ENCODE measurements at places on chromosomes 11 and 22. TPM values are rescaled to one million over a fixed set of nuclear protein-coding genes. Genes with fewer than 3 reads are reported as not detected.

DNA sequence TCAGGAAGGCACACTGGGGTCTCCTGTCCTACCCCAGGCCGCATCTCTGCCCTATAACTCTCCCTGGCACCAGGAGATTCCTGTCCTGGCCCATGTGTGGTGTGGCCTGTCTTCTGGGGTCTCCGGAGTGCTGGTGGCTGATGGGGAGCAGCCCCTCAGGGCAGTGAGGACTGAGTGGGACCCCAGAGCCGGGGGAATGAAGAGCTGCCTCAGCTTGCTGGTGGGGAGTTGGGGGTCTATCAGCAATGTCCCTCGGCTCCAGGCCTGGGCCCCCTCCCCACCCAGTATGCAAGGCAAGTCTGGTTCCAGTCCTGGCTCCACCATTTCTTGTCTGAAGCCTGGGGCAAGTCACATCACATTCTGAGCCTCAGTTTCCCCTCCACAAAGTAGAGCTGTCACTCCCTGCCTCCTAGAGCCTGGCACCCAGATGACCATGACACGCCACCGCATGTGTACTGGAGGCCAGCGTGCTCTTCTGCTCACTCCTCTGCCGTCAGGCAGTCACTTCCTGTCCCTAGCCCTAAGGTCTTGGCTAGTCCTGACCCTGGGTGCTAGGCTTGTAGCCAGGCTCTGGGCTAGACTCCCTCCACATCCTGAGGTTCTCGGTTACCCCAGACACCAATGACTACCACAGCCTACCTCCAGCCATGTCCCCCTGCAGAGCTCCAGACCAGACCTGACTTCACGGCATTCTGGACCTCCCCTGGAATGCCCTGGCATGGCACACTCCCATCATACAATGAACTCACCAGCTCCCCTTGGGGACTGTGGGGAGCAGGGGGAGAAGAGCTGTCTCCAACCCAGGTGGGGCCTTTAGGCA, 12.8 kb downstream of the ARAP1 start:
- no peaks in the 10 kb centered on the region for H3K36me3 ChIP-seq
- H3K4me3 ChIP-seq, result no peak overlapping the region
- no peaks in the 10 kb centered on the region for H3K27me3 ChIP-seq
- peak overlapping the region; percentile 84 for H3K27ac ChIP-seq
- H3K4me1 ChIP-seq, result peaks cover 23% of the 10 kb centered on the region

- H3K4me1 ChIP-seq, result no peaks in the 10 kb centered on the region
- H3K4me3 ChIP-seq, result no peak overlapping the region
- H3K27ac ChIP-seq, result no peak overlapping the region
- no peaks in the 10 kb centered on the region for H3K27me3 ChIP-seq
Observed at GRCh38 chr22:38122616-38123015, 12.1 kb upstream of the BAIAP2L2 start.

- H3K36me3 ChIP-seq, result no peaks in the 10 kb centered on the region
- no peak for DNase-seq
- H3K4me3 ChIP-seq, result no peak overlapping the region
- H3K27ac ChIP-seq, result no peak overlapping the region
- no peaks in the 10 kb centered on the region for H3K4me1 ChIP-seq
Observed at GRCh38 chr11:15180212-15180792, 65.6 kb downstream of the INSC start.

GRCh38 chr11:92495107-92495793, 270.6 kb downstream of the FAT3 start:
- H3K27ac ChIP-seq, result no peak overlapping the region
- no peak for DNase-seq
- no peaks in the 10 kb centered on the region for H3K36me3 ChIP-seq
- no peak overlapping the region for H3K4me3 ChIP-seq

DNA sequence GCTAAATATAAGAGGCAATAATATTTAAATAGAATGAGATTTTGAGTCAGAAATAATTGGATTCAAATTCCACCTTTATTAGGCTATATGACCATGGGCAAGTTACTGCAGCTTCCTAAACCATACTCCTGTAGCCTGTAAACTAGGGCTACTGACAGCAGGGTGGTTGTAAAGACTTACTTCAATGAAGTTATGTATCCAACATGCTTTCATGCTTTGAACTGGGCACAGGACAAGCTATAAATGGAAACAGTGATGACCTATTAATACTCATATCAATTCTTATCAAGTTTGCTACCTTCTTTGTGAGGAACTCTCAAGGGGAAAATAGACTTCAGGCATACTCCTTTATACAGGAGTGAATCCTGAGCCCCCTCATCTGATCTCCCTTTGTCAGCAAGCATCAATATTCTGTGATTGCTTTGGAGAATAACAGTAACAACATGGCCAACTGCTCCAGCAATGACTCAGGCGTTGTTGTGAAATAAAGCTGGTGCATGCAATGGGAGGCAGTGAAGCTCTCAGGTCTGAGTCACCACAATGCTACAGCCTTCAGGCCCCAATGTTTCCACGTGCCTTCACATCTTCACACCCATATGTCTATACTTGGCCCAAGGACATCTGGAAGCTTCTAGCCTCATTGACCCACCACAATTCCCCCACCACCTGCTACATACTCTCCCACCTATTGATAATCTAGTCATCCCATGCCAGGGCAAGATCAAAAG, 102.5 kb downstream of the KCNA4 start:
- H3K36me3 ChIP-seq, result no peaks in the 10 kb centered on the region
- no peak overlapping the region for H3K4me3 ChIP-seq
- no peak for DNase-seq
- no peak overlapping the region for H3K27ac ChIP-seq
- no peaks in the 10 kb centered on the region for H3K27me3 ChIP-seq
- no peaks in the 10 kb centered on the region for H3K4me1 ChIP-seq

GRCh38 chr11:1559111-1559951, 12.7 kb downstream of the DUSP8 start:
- DNase-seq, result no peak
- no peaks in the 10 kb centered on the region for H3K36me3 ChIP-seq
- H3K27ac ChIP-seq, result peak overlapping the region; percentile 33

DNA sequence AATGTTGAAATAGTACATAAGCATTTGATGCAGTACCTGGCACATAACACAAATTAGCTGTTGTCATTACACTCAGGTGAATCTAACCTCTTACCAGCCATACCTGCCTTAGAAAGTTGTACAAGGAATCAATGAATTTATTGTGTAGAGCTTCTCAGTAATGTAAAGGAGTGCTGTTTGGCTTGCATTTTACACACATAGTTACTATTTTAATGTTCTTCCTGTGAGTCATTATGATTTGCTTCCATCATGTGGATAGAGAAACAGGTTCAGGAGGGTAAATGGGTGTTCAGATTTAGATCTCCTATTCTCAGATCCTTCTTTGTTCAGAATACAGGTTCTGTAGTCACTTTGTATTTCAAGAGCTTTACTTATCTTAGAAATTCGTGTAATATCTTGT, 27.6 kb upstream of the RCE1 start:
- no peak overlapping the region for H3K4me3 ChIP-seq
- no peaks in the 10 kb centered on the region for H3K27me3 ChIP-seq
- no peak overlapping the region for H3K27ac ChIP-seq
- DNase-seq, result no peak

DNA sequence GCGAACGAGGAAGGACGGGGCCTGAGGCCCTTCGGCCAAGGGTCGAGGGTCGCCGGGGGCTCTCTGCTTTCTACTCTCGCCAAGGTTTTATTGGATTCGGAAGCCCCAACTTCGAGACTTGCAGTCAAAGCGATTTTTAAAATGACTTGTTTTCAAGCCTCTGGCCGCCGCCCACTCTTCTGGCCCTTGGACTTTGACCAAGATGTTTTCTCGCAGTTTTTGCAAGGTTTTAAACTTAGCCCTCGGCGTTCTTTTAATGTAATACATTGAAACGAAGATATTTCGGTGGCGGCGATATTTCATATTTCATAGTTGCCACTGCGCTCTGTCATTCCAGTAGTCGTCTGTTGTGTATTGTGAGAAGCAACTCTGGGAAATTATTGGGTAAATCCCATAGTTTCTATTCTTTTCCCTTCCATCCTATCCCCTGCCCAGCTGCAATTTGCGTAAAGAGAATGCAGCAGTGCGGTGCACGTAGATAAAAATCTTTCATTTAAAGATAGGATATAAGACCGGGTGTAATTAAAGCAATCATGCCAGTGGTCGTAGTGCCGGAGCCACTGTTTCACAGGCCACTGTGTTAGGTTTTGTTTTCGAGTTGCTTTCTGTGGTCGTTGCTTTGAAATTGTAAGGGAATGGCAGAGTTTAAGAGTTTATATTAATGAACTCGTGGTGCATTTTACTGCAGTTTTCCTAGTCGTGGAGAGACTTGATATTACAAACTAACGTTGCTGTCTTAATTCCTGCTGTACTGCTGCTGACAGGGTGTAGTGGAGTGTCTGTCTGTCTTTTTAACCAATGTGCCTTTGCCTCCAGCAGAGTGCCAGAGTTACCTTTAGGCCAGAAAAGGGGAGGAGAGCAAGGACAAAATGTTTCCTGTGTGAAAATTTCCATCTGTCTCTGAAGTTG, 702 bp downstream of the BIRC2 start:
- DNase-seq, result peak; percentile 44
- H3K4me1 ChIP-seq, result peaks cover 5% of the 10 kb centered on the region
- no peaks in the 10 kb centered on the region for H3K27me3 ChIP-seq
- H3K27ac ChIP-seq, result peak overlapping the region; percentile 92
- no peaks in the 10 kb centered on the region for H3K36me3 ChIP-seq

DNA sequence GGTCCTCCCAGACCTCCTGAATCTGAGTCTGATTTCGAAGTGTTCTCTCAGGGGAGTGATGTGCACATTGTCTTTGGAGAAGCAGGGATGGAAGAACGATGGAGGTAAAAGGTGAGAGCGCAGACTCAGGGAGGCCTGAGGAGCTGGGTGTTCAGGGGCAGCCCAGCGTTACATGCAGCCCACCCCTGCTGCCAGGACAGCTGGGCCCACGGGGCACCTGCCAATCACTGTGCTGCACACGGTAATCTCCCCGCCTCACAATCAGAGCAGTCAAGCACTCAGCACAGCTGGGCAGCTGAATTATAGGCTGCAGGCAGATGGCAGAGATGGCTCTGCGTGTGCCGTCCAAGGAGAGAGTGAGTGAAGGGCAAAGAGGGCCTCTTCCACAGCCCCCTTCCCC, 17.9 kb upstream of the HTR3A start:
- DNase-seq, result no peak
- H3K27me3 ChIP-seq, result no peaks in the 10 kb centered on the region
- H3K27ac ChIP-seq, result no peak overlapping the region
- no peaks in the 10 kb centered on the region for H3K4me1 ChIP-seq

DNA sequence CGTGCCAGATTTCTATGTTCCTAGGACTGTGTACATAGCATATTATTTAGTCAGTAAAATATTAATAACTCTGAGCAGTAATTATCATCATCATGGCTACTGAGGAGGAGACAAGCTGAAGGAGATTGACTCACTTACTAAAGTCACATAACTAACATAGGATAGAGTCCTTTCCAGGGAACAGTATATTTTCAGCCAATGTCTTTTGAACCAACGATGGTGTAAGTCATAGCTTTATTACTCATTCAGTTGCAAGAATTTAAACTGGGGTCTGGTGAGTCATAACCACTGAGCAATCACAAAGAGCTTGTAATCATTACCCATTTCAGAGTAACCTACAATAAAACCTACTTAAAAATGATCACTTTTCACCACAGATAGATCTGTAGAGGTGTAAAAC, 1564.8 kb upstream of the TENM4 start:
- DNase-seq, result no peak
- H3K4me1 ChIP-seq, result no peaks in the 10 kb centered on the region
- H3K27me3 ChIP-seq, result peaks cover 4% of the 10 kb centered on the region
- H3K4me3 ChIP-seq, result no peak overlapping the region
- H3K36me3 ChIP-seq, result no peaks in the 10 kb centered on the region

- peaks cover 13% of the 10 kb centered on the region for H3K4me1 ChIP-seq
- DNase-seq, result no peak
- no peaks in the 10 kb centered on the region for H3K36me3 ChIP-seq
- H3K27ac ChIP-seq, result no peak overlapping the region
- no peak overlapping the region for H3K4me3 ChIP-seq
Observed at GRCh38 chr11:61510166-61510919, 1.8 kb downstream of the LRRC10B start.

GRCh38 chr22:31218565-31219262, 6.6 kb downstream of the LIMK2 start:
- H3K27me3 ChIP-seq, result no peaks in the 10 kb centered on the region
- DNase-seq, result no peak
- no peaks in the 10 kb centered on the region for H3K4me1 ChIP-seq

DNA sequence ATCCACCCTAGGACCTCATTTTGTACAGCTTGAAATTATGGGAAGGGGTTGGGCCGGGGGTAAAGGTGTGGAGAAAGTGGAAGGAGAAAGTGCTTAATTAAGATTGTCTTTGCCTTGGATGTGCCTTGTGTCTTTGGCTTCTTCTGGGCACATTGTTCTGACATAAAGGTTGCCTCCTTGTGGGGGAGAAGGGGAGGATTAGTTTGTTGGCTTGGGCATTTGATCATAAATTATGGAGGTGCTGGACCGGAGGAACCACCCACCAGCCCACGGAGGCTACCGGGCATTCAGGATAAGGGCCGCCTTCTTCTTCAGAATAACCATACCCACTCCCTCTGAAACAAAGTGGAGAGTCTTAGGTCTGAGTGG, 1.3 kb downstream of the PAFAH1B2 start:
- H3K27me3 ChIP-seq, result no peaks in the 10 kb centered on the region
- peaks cover 5% of the 10 kb centered on the region for H3K4me1 ChIP-seq
- peak overlapping the region; percentile 91 for H3K27ac ChIP-seq

GRCh38 chr11:2686360-2687222, 13.2 kb downstream of the KCNQ1OT1 start:
- H3K4me1 ChIP-seq, result peaks cover 13% of the 10 kb centered on the region
- H3K4me3 ChIP-seq, result no peak overlapping the region
- no peak overlapping the region for H3K27ac ChIP-seq
- no peaks in the 10 kb centered on the region for H3K27me3 ChIP-seq
- no peaks in the 10 kb centered on the region for H3K36me3 ChIP-seq

GRCh38 chr11:118887206-118887605, 3.5 kb downstream of the CXCR5 start:
- peaks cover 3% of the 10 kb centered on the region for H3K4me1 ChIP-seq
- no peak for DNase-seq
- no peaks in the 10 kb centered on the region for H3K27me3 ChIP-seq
- H3K27ac ChIP-seq, result no peak overlapping the region

DNA sequence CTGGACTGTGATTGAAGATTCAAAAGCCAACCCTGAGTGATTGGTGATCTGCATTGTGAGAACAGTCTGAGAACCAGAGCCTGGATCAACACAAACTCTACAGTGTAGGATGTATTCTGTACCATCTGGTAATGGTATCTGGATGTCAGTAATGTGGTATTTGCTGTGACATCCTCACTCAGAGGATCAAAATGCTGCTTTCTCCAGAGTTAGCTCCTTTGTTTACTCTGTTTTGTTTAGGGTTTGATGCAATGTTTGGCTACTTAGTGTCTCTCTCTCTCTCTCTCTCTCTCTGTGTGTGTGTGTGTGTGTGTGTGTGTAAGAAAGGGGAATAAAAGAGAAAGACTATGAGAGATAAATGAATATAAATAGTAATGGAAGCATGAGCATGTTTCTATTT, 24.3 kb downstream of the CASP4 start:
- no peaks in the 10 kb centered on the region for H3K4me1 ChIP-seq
- peaks cover 50% of the 10 kb centered on the region for H3K36me3 ChIP-seq
- no peak for DNase-seq
- H3K27me3 ChIP-seq, result no peaks in the 10 kb centered on the region
- H3K4me3 ChIP-seq, result no peak overlapping the region

The XKR3 gene
- not detected for polyA plus RNA-seq

The RIMBP3C gene
- polyA plus RNA-seq, result 0.05 TPM

The DUSP8 gene
- 0.06 TPM for polyA plus RNA-seq

The SPI1 gene
- polyA plus RNA-seq, result 2.3 TPM

Data from liver (tissue), 10 donors.